ENCODE measurements at places on chromosomes 2 and 18.

- no peak for DNase-seq
These were observed 103.2 kb downstream of the TCF4 start for GRCh38 chr18:55484773-55485172.

- no peak for DNase-seq
These were observed at the start of gene SEMA4C for GRCh38 chr2:96869822-96870625. Gene SEMA4C (minus strand): TSS chr2:96870080. CDS start chr2:96867886, 2,194 bp downstream.

GRCh38 chr2:72115110-72116080 is 32.3 kb downstream of the CYP26B1 start:
- no peak for DNase-seq

- no peak for DNase-seq
These were observed 16.5 kb downstream of the DOK1 start for GRCh38 chr2:74571058-74571457.

GRCh38 chr2:241637795-241638660 is 535 bp downstream of the ATG4B start:
- DNase-seq, result no peak

DNA sequence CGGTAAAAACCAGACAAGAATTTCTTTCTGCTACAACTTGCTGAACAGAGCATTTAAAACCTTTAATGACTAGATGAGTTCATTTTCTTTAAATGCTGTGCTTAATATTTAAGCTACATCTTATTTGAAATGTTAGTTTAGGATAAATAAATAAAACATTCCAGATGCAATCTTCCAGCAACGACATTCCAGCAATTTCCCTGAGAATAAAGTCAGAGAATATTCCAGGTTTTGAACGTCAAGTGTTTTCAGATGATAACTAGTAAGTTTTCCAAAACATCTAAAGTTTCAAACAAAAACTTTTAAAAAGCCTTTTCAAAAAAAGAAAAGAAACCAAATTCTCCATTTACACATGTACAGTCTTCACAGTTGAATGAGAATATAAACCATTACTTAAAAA is 104.8 kb downstream of the PPP1R1C start:
- no peak for DNase-seq

- no peak for DNase-seq
These were observed 310.9 kb downstream of the PRKCE start for GRCh38 chr2:45962177-45962921.

- DNase-seq, result no peak
These were observed 164.9 kb downstream of the GFPT1 start for GRCh38 chr2:69221960-69222751.

GRCh38 chr2:241882091-241882625 is 12.6 kb downstream of the RTP5 start:
- no peak for DNase-seq

- no peak for DNase-seq
These were observed 26.5 kb upstream of the INO80C start for GRCh38 chr18:35524226-35524625.

GRCh38 chr18:61554946-61555361 is 221.7 kb downstream of the CDH20 start:
- no peak for DNase-seq

DNA sequence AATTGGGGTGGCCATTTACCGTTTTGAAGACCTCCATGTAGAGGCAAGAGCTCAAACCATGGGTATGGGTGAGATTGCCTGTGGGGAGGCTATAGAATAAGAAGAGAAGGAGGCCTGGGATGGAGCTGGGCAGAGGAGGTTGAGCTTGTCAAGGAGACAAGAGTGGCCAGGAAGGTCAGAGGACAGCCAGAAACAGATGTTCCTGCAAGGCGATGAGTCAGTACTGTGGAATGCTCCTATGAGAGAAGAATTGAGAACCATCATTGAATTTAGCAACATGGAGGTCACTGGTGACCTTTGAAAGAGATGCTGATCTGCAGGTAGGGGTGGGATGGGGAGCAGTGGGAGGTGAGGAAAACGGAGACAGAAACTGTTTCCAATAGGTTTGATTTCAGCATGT is 3.5 kb downstream of the ACSL3 start:
- no peak for DNase-seq

DNA sequence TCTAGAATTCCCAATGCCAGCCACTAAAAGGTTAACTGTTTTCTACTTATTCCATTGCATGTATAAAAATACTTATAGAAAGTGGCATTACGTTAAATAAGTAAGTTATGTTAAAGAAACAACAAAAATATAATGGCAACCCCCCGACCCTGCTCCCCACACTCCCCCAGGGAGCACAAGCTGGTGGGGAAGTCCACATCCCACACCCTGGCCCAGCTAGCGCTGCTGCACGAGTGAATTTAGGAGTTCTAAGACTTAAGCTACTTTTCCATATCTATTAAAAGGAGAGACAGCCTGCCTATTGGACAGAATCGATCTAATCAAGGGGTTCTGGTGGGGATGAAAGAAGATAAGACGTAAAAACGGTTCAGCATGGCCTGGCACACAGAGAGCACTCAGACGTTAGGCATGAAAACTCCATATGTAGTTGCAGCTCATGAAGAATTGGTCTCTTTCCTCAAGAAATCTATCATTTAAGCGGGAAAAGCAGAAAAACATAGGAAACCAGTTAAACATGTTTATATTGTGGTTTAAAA is 16.6 kb downstream of the HJURP start:
- DNase-seq, result no peak

DNA sequence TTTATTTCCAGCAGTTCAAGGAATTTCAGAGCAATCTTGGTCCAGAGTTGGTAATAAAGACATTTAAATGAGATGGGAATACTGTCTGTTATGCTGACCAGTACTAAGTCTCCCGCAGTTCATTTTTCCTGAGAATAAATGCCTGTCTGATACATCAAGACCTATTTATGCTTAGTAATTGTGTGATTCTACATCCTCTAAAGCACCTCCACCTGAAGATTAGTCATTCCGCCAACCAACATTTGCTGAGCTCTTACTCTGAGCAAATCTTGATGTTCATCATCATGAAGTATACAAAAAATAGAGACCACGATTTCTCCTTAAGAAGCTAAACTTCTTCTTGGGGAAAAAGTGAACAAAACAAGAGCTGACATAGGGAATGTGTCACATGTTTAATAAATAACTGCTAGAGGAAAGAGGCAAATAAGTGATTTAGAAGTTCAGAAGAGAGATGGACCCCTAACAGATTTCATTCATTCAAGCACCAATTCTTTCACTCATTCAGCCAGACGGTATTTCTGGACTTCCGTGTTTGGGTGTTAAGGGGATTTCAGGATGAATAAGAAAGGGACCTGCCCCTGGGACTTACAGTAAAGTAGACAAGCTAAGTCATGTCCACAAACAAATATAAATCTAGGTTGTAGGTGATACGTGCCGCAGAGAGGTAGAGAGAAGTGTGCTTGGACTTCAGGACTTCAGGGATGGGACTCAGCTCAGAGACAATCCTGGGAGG is 34.2 kb upstream of the PPP4R1 start:
- DNase-seq, result no peak

- DNase-seq, result no peak
These were observed 21.0 kb downstream of the CHST10 start for GRCh38 chr2:100396483-100396882.

Measured in NCI-H748 treated with DMSO at 0.1 percent for 48 hours (cell line).